Lung (tissue), 17 donors: ENCODE measurements at places on chromosomes 2 and 18.

DNA sequence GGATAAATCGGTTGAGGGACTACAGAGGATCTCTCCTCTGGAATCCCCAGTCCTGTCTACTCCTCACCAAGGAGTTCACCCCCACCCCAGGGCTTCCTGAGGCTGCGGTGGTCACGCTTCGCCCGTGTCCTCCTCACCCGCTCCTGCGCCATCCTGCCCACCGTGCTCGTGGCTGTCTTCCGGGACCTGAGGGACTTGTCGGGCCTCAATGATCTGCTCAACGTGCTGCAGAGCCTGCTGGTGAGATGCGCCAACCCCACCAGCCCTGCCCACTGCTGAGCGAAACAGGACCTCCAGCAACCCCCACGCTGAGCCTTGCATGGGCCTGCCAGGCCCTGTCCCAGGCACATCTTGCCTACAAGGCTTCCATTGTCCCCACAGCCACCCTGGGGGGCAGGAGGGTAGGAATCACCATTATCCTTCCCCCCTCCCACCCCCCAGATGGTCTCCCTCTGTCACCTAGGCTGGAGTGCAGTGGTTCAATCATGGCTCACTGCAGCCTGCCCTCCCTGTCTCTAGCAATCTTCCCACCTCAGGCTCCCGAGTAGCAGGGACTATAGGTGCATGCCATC lies 6.7 kb upstream of the CTDSP1 start:
- DNase-seq: no peak

DNA sequence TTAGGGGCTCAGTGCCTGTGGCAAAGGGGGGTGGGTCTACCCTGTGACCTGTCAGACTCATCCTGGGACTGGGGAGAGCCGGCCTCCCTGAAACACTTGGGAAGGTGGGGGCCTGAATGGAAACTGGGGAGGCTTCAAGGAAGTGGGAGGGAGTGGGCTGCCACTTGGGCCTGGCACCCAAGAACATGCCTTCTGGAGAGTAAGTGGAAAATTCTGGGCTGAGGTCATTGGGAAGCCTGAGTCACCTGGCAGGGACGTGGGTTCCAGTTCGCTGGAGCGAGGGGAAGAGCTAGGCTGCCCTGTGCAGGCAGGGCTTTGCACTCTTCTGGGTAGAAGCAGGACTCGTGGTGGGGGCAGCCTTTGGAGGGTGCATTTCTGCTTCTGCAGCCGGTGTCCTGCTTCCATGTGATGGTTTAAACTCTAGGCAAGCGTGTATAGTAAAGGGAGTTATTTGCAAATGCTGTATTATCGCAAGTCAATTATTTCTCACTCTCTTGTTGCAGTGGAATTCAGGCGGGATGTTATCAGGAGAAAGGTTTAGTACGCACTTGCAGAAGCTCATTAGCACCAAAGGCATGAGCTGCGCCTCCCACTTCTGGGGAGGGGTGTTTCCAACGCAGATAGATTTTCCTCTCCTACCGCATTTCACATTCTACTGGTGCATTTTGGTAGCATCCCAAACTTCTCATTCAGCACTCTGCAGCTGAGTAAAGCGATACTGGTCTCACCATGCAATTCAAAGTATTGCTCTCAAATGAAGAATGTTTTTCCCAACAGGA lies 3.8 kb downstream of the LRRFIP1 start:
- no peak for DNase-seq

- DNase-seq: no peak
These were observed 165.0 kb downstream of the BCL2 start for GRCh38 chr18:63154350-63155152.

DNA sequence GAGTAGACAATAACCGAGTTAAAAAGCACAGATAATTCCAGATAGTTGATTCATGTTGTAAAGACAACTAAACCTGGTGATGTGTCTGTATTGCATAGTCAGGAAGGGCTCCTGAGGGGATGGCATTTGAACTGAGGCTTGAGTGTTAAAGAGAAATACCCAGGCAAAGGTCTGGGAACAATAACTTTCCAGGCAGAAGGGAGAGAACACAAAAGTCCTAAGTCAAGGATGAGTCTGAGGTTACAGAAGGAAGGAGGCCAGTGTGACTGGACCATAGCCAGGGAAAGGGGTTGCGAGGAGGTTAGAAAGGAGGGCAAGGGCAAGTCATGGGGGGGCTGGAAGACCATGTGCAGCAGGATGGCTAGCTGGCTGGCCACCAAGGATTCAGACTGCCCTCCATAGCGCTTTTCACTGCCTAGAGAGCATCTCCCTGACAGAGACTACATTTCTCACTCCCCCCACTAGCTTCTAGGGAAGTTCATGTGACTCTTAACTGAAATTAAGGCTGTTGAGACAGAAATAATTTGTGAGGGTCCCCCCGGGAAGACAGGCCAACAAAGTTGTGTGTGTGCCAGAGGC lies 135.5 kb upstream of the CREB1 start:
- DNase-seq: no peak
